Stimulated activated CD4-positive, alpha-beta T cell treated with anti-CD3 and anti-CD28 coated beads, Interleukin-4, amount 100 ng/mL, for 48 hours (primary cell): ENCODE measurements at places on chromosomes 13 and 19.
A peak's percentile ranks its signal among the peaks of the same experiment; 100 is the strongest.

GRCh38 chr19:48487948-48488347 lies 18.8 kb downstream of the CYTH2 start:
- no peak for DNase-seq

DNA sequence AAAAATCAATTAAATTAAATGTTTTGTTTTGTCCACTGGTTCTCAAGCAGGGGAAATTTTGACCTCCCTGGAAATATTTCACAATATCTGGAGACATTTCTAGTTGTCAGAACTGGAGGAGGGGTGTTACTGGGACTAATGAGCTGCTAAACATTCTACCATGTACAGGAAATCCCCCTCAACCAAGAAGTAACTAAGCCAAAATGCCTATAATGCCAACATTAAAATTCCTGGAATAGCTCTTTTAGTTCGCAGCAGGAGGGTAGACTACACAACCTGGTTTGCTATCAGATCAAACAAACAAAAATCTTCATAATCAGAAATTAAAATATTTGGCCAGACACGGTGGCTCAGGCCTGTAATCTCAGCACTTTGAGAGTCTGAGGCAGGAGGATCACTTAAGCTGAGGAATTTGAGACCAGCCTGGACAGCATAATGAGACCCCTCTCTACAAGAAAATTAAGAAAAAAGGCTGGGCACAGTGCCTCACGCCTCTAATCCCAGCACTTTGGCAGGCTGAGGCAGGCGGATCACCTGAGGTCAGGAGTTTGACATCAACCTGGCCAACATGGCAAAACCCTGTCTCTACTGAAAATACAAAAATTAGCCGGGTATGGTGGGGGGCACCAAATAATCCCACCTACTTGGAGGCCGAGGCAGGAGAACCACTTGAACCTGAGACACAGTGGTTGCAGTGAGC lies 13.7 kb upstream of the SMARCA4 start:
- no peak for DNase-seq

- no peak for DNase-seq
These were observed 6.5 kb upstream of the SUPT20H start for GRCh38 chr13:37065890-37066526.

GRCh38 chr13:103062079-103062478 lies 4.1 kb downstream of the SLC10A2 start:
- no peak for DNase-seq

DNA sequence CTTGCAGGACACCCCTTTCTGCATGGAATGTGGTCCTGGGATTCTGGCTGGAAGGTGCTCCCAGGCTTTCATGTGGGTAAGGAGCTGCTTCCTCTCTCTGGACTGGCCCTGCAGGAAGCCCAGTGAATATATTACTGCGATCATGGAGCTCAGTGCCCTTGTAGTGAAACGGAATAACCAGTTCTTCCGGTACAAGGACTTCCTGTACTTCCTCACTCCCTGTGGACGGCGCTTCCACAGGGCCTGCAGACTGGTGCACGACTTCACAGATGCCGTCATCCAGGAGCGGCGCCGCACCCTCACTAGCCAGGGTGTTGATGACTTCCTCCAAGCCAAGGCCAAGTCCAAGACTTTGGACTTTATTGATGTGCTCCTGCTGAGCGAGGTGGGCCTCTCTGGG lies 8.0 kb downstream of the CYP4F8 start:
- DNase-seq, result no peak

GRCh38 chr19:6837525-6837924 lies 49.9 kb upstream of the ADGRE1 start:
- no peak for DNase-seq

- no peak for DNase-seq
These were observed 466.7 kb downstream of the MYO16 start for GRCh38 chr13:109096101-109096500.

GRCh38 chr13:46683676-46684260 lies 113.2 kb downstream of the ESD start:
- no peak for DNase-seq

GRCh38 chr19:49020342-49020741 lies 3.5 kb upstream of the LHB start:
- no peak for DNase-seq

DNA sequence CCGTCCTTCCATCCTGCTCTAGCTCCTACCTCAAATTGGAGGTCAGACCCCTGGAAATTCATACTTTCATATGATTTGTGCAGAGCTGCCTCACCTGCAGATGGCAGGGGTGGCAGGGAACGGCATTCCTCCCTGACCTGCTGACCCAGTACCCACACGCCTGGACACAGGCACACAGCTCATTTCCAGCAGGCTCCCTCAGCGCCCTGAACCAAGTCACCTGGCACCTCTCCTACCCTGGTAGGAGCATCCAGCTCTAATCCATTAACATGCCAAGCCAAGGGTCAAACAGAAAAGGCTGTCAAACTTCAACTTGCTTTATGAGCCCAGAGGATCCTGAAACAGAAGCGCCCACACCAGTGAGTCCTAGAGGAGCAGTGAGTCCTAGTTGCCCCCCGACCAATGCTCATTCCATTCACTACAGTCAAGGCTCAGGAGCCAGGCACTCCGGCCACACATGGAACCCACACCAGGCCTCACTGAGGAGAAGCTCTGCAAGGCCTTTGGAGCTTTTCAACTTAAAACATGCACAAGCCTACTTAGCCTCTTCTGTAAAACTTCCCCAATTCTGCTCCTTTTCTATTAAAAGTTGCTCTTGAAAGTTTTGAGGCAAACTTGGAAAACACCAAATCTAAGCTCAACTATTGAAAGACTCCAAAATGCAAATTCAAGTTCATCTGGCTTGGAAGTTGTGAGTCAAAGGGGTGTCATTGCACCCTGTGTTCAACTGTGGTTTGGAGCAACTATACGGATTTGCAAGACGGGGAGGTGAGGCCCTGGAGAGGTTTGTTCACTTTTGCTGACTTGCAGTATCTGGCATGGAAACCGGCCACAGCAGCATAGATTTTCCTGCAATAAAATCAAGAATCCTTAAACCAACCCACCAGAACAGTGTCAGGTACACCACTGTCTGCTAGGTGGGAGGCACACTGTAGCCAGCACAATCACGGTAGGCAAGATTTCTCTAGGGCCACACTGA lies 96.7 kb downstream of the CRYL1 start:
- no peak for DNase-seq

- no peak for DNase-seq
These were observed 134.7 kb downstream of the KCNRG start for GRCh38 chr13:50149932-50150331.

DNA sequence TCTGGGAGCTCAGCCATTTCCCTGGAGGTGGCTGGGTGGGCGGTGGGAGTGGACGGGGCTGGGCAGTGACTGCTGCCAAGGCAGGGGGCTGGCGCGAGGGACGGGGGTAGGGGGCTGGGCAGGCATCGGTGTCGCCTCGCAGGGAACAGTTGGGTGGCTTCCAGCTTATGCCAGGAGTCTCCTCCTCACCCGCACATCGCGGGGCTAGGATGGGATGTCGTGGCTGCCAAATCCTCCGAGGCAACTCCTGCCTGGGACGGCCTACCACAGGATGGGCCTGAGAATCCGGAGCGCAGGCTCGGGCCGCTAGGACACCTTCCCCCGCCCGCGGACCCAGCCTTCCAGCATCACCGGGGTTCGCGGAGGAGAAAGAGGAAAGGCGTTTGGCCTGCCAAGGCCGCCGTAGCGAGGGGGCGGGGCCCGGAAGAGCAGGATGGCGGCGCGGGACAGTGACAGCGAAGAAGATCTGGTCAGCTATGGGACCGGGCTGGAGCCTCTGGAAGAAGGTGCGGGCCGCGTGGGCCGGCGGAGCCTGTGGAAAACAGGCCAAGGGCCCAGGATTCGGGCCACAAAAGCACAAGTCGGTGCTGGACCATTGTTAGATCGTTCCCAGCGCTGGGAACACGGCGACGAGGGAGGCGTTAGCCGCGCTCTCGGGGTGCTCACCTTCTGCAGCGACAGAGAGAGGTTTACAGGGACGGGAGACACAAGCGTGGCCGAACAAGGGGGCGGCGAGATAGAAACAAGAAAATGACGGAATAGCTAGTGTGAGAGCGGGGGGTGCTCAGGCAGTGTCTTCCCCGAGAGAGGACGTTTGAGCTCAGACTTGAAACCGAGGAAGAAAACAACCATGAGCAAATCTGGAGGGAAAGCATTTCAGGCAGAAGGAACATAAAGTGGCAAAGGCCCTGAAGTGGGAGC lies at the start of gene GPATCH1:
TSS of gene GPATCH1 (plus strand) at position 421 of the 921 bp plus-strand sequence. CDS start at position 434, 13 bp downstream.
- peak; percentile 84 for DNase-seq

DNA sequence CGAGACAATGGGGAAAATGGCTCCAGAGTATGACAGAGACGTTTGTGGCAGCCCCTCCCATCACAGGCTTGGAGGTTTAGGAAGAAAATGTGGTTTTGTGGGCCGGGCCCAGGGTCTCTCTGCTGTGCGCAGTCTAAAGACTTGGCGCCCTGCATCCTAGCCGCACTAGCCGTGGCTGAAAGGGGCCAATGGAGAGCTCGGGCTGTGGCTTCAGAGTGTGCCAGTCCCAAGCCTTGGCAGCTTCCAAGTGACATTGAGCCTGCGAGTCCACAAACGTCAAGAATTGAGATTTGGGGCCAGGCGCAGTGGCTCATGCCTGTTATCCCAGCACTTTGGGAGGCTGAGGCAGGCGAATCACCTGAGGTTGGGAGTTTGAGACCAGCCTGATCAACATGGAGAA lies 513.1 kb downstream of the PCDH17 start:
- DNase-seq, result no peak

DNA sequence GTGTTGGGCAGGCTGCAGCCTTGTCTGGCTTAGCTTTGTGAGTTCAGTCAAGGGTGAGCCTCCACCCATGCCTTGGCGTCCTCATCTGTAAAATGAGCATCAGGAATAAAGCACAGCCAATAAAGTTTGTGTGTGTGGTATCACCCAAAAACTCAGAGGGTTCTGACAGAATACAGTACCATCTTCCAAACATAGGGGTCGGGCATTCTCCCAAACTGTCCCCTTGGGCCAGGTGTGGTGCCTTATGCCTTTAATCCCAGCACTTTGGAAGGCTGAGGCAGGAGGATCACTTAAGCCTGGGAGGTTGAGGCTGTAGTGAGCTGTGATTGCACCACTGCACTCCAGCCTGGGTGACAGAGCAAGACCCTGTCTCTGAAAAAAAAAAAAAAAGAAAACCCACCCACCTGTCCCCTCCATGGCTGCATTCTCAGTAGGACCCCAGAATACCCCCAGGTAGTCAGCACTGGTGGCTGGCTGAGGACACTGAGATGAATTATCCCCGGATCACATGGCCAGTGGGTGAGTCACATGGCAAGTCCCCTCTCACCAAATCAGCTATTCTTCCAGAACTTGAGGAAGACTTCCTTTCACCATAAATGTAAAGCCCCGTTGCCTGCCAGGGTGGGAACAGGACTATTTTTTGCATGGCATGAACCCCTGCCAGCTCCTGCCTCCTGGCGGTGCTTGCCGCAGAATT lies 18.6 kb downstream of the POP4 start:
- no peak for DNase-seq

DNA sequence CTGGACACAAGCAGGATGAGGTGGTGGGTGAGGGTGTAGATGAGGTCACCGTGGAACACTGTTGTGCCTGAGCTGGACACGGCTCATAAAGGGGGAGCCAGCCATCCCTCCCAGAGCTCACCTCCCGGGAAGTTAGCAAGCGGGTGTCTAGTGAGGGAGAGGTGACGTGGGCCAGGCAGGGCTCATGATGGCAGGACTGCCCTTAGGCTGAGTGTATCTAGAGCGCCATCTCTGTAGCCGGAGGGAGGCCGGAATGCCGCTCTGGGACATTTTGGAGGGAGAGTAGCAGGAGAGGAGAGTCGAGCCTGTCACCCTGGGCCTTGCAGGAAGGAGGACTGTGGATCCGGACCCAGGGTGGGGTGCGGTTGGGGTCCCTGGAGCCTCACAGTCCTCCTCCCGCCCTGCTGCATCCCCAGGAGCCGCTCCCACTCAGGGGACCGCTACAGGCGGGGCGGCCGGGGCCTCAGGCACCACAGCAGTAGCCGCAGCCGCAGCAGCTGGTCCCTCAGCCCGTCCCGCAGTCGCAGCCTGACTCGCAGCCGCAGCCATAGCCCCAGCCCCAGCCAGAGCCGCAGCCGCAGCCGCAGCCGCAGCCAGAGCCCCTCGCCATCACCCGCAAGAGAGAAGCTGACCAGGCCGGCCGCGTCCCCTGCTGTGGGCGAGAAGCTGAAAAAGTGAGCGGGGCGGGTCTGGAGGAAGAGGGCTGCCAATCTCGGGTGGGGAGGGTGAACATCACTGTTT lies 9.2 kb downstream of the ZNF296 start:
- DNase-seq, result no peak

DNA sequence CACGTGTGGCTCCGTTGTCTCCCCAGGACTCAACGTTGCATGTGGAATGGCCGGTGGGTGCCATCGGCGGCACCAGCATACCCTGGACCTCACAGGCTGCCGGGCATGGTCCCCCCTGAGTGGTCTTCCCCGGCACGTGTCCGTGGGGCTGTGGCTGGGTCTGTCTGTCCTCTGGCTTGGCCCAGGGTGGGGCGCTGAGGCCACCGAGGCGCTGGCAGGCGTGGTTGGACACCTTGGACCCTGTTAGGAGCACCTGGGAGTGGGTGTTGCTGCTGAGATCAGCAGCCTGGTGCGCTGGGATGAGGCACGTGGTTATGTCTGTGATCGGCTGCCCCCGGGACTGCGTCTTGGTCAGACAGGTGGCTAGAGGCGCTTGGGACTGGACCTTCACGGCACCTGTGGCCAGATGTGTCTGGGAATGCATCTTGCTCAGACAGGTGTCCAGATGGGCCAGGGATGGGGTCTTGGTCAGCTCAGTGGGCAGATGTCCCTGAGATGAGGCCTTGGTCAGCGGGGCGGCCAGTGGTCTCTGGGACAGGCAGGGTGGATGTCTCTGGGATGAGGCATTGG lies 9.2 kb downstream of the IQCN start:
- no peak for DNase-seq

DNA sequence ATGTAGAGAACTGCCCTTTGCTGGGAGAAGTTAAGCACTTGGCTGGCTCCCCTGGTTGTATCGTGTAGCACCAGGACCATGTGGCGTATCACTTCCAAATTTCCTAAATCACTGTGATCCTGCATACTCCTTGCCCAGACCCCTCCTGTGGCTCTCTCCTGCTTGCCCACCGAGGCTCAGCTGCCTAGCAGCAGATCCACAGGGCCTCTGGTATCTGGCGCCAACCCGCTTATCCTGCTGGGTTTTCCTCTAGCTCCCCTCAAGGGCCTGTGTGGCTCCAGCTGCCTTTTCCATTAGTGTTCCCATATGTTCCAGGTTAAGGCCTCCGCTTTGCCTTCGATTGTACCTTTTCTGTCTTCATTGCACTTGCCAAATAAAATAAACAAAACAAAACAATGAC lies 16.5 kb downstream of the LRCH1 start:
- no peak for DNase-seq

GRCh38 chr13:112690283-112690929 lies 568 bp downstream of the ATP11A start:
- no peak for DNase-seq

DNA sequence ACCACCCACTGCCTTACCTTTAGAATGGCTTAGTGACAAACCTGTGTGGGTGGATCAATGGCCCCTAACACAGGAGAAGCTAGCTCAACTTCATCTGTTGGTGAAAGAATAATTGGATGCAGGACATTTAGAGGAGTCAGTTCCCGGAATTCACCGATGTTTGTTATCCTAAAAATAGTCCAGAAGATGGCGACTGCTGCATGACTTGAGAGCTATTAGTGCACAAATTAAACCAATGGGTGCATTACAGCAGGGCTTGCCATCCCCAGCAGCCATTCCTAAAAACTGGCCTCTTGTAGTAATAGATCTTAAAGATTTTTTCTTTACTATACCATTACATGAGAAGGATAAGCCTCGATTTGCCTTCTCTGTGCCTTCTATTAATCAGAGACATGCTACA lies 46.8 kb upstream of the ZNF726 start:
- no peak for DNase-seq
